Hematopoietic multipotent progenitor cell (in vitro differentiated cells): ENCODE measurements at places on chromosomes 16 and 17. TPM values are rescaled to one million over a fixed set of nuclear protein-coding genes. Genes with fewer than 3 reads are reported as not detected.

GRCh38 chr16:64962786-64963185 lies 159.1 kb downstream of the CDH11 start:
- no peak for DNase-seq

DNA sequence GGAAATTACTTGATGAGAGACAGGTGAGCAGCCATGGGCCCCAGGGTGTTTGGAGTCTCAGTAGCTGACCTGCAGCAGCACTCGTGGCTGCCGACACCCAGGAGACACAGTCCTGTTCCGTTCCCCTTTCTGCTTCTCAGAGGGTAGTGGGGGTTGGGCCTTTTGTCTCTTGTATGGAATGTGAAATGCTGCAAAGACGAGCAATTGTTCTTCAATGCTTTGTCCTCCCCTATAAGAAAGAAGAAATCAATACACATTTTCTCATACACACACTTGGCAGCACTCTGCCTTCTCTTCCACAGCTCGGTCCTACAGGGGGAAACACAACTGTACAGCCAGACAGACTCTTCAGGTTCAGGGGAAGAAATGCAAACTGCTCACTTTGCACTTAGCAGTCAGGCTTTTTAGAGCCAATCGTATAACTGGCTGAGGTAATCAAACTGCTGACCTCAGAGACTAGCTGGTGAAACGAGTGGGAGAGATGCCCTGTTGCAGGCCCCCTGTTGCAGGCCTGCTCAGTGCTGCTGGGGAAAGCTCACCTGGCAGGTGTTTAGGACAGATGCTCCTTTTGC lies 96.7 kb downstream of the AATF start:
- no peak for DNase-seq

- DNase-seq, result no peak
These were observed 150.8 kb downstream of the SNX11 start for GRCh38 chr17:48258331-48258730.

DNA sequence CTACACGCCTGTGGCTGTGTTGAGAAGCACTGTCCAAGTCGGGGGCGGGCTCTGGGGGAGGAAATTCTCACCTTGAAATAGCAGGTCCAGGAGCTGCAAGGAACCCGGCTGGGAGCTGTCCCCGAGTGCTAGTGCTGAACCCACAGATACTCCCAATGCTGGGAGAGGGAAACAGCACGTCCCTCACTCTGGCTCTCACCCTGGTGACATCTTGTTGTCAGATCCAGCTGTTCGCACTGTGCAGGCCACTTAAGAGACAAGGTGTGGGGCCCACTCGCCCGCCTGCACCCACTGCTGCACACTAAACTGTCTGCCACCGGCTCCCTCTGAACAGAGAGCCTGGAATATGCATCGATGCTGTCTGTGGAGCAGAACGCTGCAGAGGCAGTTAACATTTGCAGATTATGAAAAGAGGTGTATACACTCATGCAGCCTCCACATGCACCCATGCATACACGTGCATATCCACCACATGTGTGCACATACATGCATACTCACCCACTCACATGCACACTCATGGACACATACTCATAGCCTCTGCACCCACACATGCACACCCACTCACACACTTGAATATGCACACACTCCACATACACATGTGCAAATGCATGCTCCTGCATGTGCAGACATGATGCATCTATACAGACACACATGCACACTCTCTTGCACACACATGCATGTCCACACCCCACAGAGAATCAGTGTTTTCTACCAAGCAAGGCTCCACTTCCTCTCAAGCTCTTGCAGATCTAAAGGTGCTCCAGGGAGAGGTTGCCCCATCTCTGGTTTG lies 42.0 kb downstream of the MGAT5B start:
- peak; percentile 42 for DNase-seq

The CCL18 gene
- not detected for total RNA-seq

- no peak for DNase-seq
These were observed 11.7 kb downstream of the HDAC5 start for GRCh38 chr17:44111777-44112176.

GRCh38 chr16:57297856-57298255 lies 13.4 kb upstream of the PLLP start:
- no peak for DNase-seq

GRCh38 chr17:82087961-82088837 lies 9.8 kb downstream of the FASN start:
- DNase-seq, result no peak

The EFCAB5 gene
- total RNA-seq, result 0.27 TPM

DNA sequence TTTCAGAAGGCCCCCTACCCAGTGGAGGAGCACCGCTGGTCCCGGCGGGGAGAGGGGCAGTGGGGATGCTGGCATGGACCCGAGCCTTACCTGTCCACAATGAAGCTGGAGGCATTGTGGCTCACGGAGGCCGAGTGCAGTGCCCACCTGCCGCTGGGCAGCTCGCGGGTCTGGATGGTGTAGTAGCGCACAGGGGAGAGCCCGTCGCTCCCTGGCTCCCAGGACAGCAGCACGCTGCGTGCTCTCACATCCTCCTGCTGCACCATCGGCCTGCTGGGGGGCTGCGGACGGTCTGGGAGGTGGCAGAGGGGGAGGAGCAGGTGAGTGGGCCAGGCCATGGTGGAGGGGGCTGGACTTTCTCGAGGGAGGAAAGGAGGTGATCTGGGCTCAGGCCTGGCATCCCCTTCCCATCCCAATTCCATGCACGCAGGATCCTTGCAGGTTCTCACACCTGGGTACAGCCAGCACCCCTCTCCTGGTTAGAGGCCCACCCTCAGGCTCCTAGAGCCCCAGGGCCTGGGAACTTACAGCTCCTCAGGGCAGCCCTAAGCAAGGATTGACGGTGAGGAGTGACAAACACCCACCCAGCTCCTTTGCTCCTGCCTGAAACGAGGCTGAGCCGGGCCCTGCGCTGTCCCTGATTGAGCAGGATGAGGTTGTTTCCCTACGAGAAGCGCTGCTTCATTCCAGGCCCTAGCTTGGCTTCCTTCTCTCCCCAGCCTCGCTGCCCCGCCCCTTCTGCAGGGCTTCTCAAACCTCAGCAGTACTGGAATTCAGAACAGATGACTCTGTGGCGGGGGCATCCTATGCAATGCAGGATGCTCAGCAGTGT lies 76.2 kb upstream of the CDC42EP4 start:
- DNase-seq, result no peak

DNA sequence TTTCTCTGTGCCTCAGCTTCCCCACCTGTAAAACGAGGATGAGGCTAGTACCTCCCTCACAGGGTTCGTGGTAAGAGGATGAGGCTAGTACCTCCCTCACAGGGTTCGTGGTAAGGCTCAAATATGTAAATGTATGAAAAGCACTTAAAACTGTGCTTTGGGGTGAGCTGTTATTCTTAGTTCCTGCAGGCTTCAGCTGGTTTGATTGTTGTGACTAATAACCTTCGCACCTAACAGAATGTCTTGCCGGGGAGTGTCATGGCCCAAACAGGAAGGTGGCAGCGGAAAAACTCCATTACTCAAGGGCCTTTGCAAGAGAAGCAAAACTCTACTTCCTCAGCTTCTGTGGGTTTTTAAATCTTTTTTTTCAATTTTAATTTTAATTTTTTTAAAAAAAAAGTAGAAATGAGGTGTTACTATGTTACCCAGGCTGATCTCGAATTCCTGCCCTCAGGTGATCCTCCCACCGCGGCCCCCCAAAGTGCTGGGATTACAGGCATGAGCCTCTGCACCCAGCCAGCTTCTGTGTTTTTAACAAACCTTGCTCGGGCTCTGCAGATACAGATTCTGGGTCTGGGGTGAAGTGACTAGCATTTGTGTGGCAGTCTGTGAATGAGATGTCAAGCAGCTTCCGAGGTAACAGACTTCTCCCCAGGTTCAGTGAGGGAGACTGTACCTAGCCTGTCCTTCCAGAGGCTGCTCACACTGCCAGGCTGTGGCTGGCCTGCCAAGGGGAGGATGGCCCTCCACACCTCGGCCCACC lies 103.0 kb downstream of the RAB11FIP4 start:
- DNase-seq, result no peak

The EFCAB13 gene
- total RNA-seq, result 2.2 TPM

DNA sequence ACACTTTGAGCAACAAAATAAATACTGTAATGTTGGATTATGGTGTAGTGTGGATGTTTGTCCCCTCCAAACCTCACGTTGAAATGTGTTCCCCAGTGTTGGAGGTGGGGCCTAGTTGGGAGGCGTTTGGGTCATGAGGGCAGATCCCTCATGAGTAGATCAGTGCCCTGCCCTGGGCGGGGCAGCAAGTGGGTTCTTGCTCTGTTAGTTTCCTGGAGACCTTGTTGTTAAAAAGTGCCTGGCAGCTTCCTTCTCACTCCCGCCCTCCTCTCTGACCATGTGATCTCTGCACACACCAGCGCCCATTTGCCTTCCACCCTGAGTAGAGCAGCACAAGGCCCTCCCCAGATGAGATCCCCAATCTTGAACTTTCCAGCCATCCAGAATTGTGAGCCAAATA lies 67.7 kb downstream of the MPRIP start:
- DNase-seq, result peak; percentile 18
